Smooth muscle cell of the pulmonary artery (primary cell): ENCODE measurements at places on chromosomes 5 and 9. TPM values are rescaled to one million over a fixed set of nuclear protein-coding genes. Genes with fewer than 3 reads are reported as not detected.

Gene ACTBL2
- 0.03 TPM in 1 of 2 replicates, not detected in the other for total RNA-seq

Gene SLC25A25
- total RNA-seq, result 16.6 and 17.3 TPM in 2 replicates

Gene WNT8A
- not detected in 2 replicates for total RNA-seq

Gene TMEM174
- not detected in 2 replicates for total RNA-seq

Gene WDR41
- total RNA-seq, result 101 and 161 TPM in 2 replicates

Gene IGIP
- total RNA-seq, result 24.0 and 32.8 TPM in 2 replicates

Gene ROPN1L
- total RNA-seq, result 0.33 and 0.36 TPM in 2 replicates

Gene NFX1
- 27.4 and 30.3 TPM in 2 replicates for total RNA-seq

Gene CNTNAP3B
- 13.3 and 34.4 TPM in 2 replicates for total RNA-seq

Gene REEP2
- total RNA-seq, result 11.2 and 29.8 TPM in 2 replicates

Gene PCDHB2
- total RNA-seq, result 3.6 and 4.4 TPM in 2 replicates

Gene MIER3
- 11.5 and 14.3 TPM in 2 replicates for total RNA-seq

Gene TAF11L10
- not detected in 2 replicates for total RNA-seq

Gene NIPAL4
- total RNA-seq, result 0.07 TPM in 2 replicates

Gene SPINK6
- total RNA-seq, result not detected in 2 replicates

Gene PCDHA1
- 0.20 TPM in 1 of 2 replicates, not detected in the other for total RNA-seq

Gene PCDHGA1
- total RNA-seq, result 1.2 and 1.4 TPM in 2 replicates

Gene CLK4
- total RNA-seq, result 21.8 and 24.6 TPM in 2 replicates

Gene FABP6
- not detected in 2 replicates for total RNA-seq

Gene CCDC183
- 0.52 and 0.89 TPM in 2 replicates for total RNA-seq

Gene ADAMTSL2
- total RNA-seq, result 2.0 and 10.6 TPM in 2 replicates

Gene GNA14
- 1.6 and 6.3 TPM in 2 replicates for total RNA-seq

Gene TRPM6
- 0.03 and 0.07 TPM in 2 replicates for total RNA-seq

Gene RMND5B
- 29.1 and 30.0 TPM in 2 replicates for total RNA-seq

Gene TTC39B
- 14.7 and 19.8 TPM in 2 replicates for total RNA-seq

Gene SPOCK1
- 305 and 1,070 TPM in 2 replicates for total RNA-seq

Gene GAS1
- total RNA-seq, result 8.1 and 11.6 TPM in 2 replicates

Gene TCF7
- 0.40 and 0.98 TPM in 2 replicates for total RNA-seq

Gene PIP5K1B
- 0.03 and 0.13 TPM in 2 replicates for total RNA-seq

Gene PTGS1
- 93.5 and 257 TPM in 2 replicates for total RNA-seq
